Mammary epithelial cell (primary cell): ENCODE measurements at places on chromosomes 11 and 22. TPM values are rescaled to one million over a fixed set of nuclear protein-coding genes. Genes with fewer than 3 reads are reported as not detected.

- no peak for DNase-seq
These were observed 839.9 kb upstream of the TENM4 start for GRCh38 chr11:80280737-80281136.

DNA sequence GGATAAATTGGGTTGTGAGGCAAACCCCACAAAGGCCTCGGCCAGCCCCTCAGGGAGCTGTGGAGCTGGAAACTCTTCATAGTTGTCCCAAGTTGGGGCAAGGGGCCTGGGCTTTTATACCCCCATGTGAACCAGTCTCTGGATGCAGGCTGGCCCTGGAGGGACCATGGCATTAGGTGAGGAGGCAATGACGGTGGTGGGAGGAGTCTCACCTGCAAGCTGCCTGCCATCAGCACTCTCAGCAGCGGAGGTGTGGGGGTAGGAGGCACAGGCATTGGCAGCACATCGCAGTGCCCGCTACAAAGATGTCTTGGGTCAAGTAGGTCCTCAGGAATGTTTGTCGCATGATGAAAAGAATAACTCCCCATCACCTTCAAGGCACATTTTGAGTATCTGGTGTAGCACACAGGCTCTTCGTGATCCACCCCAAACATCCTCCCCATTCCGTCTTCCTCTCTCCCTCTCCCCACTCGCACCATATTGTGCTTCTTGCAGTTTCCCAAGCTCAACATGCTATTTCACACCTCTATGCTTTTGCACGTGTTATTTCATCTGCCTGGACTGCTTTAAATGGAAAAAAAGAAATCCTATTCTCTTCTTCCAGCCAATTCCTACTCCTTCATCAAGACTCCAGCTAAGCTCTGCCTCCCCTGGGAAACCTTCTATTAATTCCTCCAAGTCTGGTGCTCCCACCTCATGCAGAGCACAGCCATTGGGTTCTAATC, 18.1 kb upstream of the TSKU start:
- no peak for DNase-seq

DNA sequence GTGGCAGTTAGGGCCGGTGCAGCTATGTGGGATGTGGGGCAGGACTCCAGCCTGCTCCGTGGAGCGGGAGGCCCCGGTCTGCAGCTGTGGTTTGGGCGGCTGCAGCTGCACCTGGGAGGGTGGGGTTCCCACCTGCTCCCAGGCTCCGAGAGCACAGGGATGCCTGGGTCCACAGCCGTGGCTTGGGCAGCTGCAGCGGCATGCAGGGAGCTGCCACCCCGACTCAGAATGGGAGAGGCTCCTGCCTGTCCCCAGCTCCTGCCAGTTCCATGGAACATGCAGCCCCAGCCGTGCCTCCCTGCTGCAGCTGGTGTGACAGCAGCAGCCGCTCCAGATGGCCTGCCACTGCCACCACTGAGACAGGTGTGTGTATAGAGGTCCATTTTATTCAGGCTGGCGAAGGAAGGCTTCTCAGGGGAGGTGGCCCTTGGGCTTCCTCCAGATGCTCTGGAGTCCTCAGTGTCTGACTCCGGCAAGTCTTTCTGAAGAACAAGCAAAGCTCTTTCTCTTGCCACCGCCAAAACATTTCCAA, 21.8 kb upstream of the UPK3A start:
- DNase-seq = no peak

- DNase-seq = peak; percentile 57
These were observed 1.2 kb downstream of the MSANTD2 start for GRCh38 chr11:124798991-124799347.

DNA sequence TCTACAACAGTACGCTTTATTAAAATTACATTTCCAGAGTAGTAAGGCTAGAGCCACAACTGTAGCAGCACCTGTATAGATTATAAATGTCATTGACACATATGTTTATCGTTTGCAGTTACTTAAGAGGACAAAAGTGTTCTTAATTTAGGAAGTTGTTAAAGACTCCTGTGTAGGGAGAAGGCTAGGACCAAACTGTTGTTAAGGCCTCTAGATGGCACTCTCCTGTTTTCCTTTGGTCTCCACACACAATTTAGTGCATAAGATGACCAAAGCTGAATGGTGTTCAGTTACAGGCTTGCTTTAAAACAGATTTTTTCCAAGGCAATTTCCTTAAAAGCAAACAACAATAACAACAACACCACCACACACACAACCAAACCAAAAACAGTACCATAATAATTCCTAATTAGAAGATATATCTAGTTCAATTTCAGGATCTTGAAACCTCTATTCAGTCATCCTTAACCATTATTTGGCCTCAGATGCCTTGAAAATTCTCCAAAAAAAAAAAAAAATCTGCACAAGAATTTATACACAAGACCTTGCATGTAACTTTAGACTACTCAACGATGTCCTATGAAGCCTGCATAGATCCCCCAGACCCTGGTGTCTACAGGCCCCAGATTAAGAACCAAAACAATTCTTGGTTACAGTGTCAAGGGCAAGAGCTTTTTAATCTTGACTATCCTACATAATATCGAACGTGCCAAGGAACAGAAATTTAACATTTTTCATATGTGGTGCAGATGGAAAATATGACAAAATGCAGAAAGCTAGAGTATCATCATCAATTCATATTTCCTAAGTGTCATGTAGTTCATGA, 42.6 kb upstream of the APOA1 start:
- peak; percentile 58 for DNase-seq

GRCh38 chr11:130785380-130786116, 130.7 kb downstream of the SNX19 start:
- peak; percentile 54 for DNase-seq

GRCh38 chr11:70810681-70811080, 412.4 kb downstream of the CTTN start:
- DNase-seq = no peak

- no peak for DNase-seq
These were observed 3.7 kb upstream of the SSH3 start for GRCh38 chr11:67299471-67300191.

GRCh38 chr11:20363149-20363499, 390 bp upstream of the HTATIP2 start:
- DNase-seq = no peak

GRCh38 chr22:29302681-29303465, 3.6 kb upstream of the GAS2L1 start:
- DNase-seq = no peak

- DNase-seq = no peak
These were observed 344.0 kb upstream of the CCDC90B start for GRCh38 chr11:83630211-83630610.

DNA sequence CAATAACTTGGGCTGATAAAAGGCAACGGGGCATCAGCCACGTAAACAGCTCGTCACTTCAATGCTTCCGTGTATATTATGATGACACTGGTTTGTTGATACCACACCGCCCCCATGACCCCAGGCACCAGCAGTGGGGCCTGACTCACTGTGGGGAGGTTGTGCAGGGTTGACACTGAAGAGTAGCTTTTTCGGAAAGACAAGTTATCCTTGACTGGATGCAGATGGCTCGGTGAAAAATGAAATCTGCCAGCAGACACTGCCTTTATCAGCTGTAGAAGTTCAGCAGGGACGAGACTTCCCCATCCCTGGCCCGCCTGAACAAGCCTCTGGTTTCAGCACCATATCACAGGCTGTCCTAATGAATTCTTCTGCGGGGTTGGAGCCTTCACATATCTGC, 55.6 kb downstream of the WT1 start:
- no peak for DNase-seq

DNA sequence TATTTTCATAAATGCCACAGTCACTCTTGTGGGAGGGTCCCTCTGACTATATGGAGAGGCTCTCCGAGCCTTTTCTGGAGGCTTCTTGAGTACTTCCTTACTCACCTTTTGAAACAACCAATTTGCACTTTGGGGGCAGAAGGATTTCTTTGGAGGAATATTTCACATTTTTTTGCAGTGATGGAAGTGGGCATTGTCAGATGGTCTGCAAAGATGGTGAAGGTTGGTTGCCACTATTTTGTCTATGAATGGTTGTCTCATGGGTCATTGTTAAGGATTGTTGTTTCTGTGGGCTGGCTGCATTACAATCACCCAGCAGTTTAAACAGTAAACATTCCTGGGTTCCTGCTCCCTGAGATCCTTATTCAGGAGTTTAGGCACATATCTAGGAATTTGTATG, 388.2 kb downstream of the TMEM135 start:
- DNase-seq = no peak

The RASGRP2 gene
- 0.26 TPM in 1 of 2 replicates, not detected in the other for total RNA-seq

The MRGPRF gene
- 0.33 TPM for total RNA-seq

The SLC22A12 gene
- total RNA-seq = not detected in 2 replicates
